Cardiac septum (tissue), 1 donor: ENCODE measurements at places on chromosomes 4 and X.

DNA sequence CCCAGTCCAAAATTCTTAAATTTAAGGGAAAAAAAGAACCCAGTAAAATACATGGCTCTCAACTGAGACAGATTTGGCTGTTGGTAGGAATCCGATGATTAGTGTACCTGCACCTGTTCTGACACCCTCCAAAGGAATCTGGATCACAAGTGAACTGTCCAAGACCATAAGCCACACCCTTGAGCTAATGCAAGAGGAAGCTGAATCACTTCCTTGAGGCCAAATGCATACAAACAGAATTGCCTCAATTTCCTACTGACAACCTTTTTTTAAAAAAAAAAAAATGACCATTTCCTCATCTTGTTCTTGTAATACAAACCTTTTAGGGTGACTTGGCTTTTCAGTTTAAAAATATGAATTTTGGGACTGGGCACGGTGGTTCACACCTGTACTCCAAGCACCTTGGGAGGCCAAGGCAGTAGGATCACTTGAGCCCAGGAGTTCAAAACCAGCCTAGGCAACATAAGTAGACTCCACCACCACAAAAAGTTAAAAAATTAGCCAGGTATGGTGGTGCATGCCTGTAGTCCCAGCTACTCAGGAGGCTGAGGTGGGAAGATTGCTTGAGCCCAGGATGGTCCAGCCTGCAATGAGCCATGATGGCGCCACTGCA lies 10.7 kb upstream of the FBXL5 start:
- DNase-seq = no peak

DNA sequence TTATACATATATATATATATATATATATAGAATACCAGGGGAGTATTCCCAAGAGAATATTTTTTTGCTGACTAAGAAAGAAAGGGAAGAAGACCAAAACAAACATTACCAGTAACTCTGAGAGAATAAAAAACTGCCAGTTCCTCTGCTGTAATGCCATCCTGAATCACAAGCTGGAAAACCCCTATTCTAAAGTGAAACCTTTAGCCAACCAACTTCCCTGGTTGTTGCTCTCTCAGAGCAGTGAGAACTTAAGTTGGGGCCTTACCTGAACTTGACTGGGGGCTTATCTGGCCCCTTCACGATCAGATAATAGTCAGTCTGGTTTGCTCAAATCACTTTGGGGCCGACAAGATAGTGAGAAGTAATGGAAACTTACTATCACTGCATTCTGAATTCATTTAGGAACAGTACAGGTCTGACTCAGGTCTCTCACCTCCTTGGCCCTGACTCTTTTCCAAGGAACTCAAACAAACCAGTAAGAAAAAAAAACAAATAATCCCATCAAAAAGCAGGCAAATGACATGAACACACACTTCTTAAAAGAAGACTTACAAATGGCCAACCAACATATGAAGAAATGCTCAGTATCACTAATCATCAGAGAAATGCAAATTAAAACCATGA lies 62.5 kb downstream of the CD40LG start:
- no peak for DNase-seq

- DNase-seq = no peak
Observed at GRCh38 chrX:146224442-146224841, 406.8 kb downstream of the SLITRK2 start.

DNA sequence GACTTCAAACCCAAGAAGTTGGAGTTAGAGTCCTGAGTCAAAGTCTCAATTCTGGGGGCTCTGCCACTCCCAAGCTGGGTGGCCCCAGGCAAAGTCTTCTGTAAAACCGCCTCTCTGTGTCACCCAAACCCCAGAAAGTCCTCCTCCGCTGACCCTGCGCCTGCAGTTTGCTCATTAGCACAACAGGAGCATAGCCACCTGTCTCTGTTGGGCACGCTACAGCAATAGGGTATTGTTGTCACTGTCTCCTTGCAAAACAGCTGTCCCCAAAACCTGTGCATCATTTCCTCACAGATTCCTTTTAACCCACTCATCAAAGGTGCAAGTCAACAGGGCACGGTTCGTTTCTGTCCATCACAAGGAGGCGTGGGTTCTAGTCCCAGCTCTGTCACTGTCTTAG lies 8.0 kb upstream of the DGAT2L6 start:
- DNase-seq = no peak

GRCh38 chr4:20589436-20589835 lies 110.8 kb upstream of the PACRGL start:
- no peak for DNase-seq

DNA sequence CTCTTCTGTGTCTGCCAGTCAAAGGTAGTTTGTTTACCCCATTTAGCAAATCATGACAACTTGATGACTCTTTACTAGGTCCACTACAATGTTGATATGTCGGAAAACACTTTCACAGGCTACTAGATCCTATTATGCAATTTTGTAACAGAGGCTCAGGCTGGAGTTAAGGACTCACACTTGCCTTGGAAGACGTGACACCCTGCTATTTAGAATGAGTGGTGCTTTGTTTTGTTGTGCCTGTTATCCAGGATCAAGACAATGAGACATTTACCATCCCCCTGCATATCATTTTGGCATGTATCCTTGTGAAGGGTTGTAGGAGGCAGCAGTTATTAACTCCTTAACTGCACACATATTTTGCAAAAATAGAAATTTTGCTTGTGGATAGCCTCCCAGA lies 263.7 kb downstream of the IL1RAPL1 start:
- DNase-seq = no peak

DNA sequence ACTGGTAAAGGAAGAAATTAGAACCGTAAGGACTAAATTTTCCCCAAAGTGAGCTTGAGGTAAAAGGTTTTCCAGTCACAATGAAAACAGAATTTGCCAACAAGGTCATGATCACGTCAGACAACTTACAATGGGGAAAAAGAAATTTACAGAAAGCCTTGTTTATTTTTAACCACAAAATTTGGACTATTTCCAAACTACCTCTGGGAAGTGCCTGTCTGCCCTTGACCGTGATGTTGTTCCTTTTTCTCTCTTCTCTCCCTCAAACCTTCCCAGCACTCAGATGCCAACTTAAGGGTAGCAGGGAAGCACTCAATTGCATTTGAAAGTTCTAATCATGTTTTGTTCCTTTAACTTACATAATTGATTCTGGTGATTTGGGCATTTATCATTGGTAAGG lies 32.5 kb downstream of the MEPE start:
- DNase-seq = no peak

DNA sequence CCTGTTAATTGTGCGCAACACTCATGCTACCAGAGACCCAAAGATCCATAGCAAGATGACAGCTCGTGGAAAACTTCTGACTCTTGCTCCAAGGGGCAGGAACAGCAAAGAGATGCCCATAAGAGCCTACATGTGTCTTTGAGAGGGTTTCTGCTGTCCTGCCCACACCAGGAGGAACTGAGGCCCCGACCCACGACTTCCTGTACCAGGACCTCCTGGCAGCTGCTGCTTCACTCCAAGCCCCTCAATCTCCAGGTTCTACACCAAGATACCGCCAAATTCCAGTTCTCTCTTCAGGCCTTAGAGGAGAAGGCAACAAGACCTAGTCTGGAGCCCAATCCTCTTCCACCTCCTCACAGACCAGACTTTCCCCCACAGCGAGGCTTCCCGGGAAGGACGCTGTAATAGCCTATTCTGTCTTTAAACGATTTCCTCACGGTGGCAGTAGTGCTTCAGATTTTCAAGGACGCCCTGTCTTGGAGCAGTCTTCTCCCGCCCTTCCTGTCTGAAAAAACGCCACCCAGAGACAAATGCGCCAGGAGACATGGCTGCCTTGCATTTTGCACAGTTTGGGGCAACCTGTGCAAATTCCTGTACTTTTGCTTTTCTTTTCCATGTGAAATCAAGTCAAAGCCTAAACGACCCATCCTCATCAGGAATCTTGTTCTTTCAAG lies 230.2 kb upstream of the STK26 start:
- DNase-seq = peak; percentile 90

- DNase-seq = no peak
Observed at GRCh38 chr4:164783976-164784375, 30.0 kb downstream of the SMIM31 start.

DNA sequence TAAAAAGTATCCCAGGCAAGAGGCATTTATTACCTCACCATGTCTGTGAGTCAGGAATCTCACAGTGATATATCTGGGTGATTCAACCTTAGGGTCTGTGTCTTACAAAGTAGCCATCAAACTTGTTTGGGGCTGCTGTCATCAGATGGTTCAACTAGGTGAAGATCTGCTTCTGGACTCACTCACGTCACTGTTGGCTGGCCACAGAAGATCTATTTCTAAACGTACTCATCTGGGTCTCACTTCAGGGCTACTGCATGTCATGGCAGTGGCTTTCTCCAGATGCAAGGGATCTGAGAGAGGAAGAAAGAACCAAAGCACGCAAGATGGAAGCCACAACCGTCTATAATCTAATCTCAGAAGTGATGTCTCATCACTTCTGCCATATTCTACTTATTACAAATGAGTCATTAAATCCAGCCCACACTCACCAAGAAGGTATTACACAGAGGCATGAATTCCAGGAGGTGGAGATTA lies 267.8 kb upstream of the ANKRD50 start:
- DNase-seq = no peak

DNA sequence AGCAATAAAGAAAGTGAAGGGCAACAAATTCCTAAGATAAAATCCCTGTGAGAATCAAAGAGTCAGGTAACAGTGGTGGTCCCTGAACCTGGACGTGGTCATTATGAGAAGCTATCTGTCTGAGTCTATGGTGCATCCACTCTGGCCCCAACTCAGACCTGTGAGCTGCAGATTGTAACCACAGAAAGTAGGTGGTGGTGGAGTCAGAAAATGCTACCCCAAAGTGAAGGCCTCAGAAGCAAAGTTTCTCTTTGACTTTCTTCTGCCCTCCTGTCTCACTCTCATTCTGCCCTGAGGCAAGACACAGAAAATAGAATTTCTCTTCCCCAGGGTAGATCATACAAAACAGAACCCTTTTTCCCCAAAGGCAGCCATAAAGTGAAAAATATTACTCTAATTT lies 84.1 kb upstream of the NEIL3 start:
- DNase-seq = no peak

GRCh38 chr4:183256343-183256742 lies 63.7 kb downstream of the CLDN22 start:
- DNase-seq = no peak

GRCh38 chr4:47686294-47686872 lies 151.5 kb downstream of the CORIN start:
- no peak for DNase-seq

- DNase-seq = no peak
Observed at GRCh38 chr4:106353786-106354185, 14.8 kb downstream of the GIMD1 start.

DNA sequence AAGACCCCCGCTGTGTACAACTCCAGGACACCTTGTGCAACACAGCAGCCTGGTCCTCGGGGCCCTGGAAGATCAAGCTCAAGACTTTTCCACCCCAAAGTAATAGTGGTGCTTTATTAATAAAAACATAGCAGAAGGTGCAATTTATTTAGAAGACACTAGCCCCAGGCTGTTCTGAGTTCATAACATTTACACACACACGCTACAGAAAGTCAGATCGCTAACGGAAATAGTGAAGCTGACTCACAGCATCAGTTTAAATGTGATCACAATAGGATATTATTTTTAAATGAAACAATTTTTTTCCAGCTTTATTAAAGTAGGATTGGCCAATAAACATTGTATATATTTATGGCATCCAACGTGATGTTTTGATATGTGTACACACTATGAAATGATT lies 141.0 kb downstream of the STK32B start:
- DNase-seq = no peak

DNA sequence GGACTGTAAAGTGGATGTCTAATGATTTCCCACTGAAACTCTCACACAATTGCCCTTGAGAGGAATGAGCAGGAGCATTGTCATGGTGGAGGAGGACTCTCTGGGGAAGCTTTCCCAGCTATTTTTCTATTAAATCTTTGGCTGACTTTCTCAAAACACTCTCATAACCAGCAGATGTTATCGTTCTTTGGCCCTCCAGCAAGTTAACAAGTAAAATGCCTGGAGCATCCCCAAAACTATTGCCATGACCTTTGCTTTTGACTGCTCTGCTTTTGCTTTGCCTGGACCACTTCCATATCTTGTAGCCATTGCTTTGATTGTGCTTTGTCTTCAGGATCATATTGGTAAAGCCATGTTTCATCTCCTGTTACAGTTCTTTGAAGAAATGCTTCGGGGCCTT lies 120.2 kb upstream of the PDE5A start:
- no peak for DNase-seq

- DNase-seq = no peak
Observed at GRCh38 chr4:14384824-14385223, 617.5 kb upstream of the CPEB2 start.

DNA sequence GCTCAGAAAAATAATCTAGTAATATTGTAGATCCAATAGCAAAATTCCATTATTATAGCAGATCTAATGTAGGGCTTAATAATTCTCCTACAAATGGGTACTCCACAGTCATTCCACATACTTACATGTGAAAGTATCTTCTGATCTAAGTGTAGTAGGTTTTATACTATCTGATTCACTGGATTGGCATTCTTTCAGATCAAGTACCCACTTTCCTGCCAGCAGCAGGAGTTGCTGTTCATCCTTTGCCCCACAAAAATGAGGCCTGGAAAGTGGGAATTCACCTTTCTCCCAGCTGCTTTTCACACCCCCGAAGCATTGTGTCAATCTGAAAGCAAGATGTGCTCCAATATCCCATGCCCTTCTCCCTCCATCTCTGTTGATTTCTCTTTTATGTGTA lies 77.1 kb upstream of the RXFP1 start:
- DNase-seq = no peak

- DNase-seq = no peak
Observed at GRCh38 chr4:142844782-142845181, 1.3 kb downstream of the INPP4B start.

DNA sequence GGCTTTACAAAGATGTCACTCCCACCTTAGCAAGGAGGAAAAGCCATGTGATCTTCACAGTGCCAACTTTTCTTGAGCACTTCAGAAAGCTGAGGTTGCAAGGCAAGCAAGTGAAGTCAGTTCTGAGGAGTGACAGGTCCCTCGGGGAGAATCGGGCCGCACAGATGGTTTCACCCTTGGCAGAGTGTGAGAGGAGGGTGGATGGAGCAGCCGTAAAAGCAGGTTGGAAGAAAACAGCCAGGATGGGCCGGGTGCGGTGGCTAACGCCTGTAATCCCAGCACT lies 43.6 kb upstream of the TLR3 start:
- no peak for DNase-seq

- no peak for DNase-seq
Observed at GRCh38 chr4:1683261-1683735, 815 bp downstream of the FAM53A start.

- no peak for DNase-seq
Observed at GRCh38 chrX:144681501-144681900, 565.8 kb upstream of the SPANXN1 start.

DNA sequence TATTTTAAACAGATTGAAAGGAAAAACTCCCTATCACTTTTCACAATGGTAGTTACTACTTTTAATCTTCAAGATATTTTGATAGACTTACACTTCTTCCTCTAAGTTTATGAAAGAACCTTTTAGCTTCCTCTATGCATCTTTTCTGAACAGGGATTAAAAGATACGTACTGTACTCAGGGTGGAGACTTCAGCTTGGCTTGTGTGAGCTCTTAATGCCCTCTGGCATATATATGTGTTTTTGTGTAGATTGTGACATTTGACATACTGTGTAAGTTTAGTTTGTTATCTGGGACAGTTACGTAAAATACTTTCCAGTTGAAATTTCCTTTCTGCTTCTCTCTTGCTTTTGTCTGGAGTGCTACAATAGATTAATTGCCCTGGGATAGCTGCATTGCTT lies 109.3 kb upstream of the NUDT6 start:
- DNase-seq = no peak

- no peak for DNase-seq
Observed at GRCh38 chr4:168421671-168422070, 58.6 kb downstream of the DDX60L start.
